GM06990 (cell line): ENCODE measurements at places on chromosomes 6 and 20.

- no peak for DNase-seq
Observed at GRCh38 chr20:10466325-10466724, 31.2 kb downstream of the SLX4IP start.

- DNase-seq: no peak
Observed at GRCh38 chr6:111973118-111973761, 80.7 kb upstream of the CCN6 start.

DNA sequence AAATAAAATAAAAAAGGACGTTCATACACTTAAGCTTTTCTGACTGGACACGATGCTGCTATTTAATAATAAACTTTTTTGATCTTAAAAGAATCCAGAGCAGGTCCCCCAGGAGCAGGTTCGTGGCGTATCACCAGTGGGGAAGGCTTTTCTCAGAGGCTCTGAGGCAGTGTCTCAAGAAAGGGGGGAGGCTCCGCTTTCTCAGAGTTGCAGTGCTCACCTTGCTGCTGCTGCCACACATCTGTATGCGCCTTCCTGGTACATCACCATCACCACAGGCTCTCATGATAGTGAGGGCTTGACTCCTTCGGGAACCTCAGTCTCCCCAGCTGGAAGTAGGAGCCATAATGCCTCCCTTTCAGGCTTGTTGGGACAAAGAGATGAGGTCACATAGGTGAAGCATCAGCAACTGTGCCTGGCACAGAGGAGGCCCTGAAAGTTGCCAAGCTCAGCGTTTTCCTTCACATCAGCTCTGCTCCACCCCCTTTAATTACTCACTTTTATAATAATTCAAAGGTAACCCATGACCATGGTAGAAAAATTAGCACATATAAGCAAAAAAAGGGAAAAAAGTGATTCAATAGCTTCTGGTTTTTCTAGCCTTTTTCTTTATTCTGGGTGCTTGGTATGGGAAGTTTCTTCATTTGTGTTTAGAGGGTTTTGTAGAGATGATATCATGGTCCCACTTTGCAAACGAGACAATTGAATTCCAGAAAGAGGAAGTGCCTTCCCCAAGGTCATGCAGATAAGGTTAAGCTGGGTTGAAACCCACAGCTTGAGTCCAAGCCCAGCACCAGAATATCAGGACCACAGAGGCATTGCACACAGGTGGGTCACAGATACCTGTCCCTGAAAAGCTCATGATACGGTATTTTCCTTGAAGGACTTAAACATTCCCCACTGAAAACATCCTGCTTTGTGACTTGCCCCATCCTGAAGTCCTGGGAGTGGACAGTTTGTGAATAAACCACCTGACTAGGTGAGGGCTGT is 24.5 kb downstream of the SRSF3 start:
- DNase-seq: no peak

DNA sequence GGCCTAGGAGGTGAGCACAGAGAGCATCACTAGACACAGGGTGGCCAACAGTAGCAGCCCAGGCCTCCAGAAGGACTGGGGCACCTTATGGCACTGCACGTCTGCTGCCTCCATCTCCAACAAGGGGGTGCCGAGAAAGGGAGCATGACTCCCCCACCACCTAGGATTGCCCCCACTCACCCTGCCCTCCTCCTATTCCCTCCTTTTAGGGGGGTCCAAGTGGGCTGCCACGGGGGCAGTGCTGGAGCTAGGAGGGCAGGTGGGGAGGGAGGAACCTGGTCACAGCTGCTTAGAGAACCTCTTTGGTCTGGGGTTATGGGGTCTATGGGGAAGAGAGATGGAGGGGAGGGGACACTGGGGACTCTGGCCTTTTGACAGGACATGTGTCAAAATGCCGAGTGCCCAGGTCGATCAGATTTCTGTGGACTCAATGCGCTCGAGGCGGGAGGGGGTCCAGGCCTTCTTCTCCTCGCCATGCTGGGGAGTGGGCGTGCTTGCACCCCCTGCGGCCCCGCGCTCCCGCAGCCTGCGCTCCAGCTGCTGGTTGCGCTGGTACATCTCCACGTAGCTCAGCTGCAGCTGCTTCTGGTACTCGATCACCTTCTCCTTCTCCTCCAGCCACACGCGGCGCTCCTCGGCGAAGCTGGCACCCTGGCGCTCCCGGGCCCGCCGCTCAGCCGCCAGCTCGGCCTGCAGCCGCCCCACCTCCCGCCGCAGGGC is 4.5 kb upstream of the FASTKD5 start:
- DNase-seq: no peak

GRCh38 chr20:49925901-49926454 is 10.2 kb upstream of the RNF114 start:
- no peak for DNase-seq

GRCh38 chr20:57400231-57400701 is 9.1 kb downstream of the RBM38 start:
- peak; percentile 54 for DNase-seq

GRCh38 chr6:88804701-88805100 is 158.7 kb downstream of the RNGTT start:
- DNase-seq: no peak

GRCh38 chr6:17397764-17398194 is 4.4 kb downstream of the CAP2 start:
- no peak for DNase-seq

- DNase-seq: no peak
Observed at GRCh38 chr6:4274382-4275082, 139.2 kb upstream of the ECI2 start.

- no peak for DNase-seq
Observed at GRCh38 chr6:82569022-82569421, 205.4 kb downstream of the TPBG start.

- DNase-seq: no peak
Observed at GRCh38 chr6:21663966-21664313, 70.4 kb downstream of the SOX4 start.

DNA sequence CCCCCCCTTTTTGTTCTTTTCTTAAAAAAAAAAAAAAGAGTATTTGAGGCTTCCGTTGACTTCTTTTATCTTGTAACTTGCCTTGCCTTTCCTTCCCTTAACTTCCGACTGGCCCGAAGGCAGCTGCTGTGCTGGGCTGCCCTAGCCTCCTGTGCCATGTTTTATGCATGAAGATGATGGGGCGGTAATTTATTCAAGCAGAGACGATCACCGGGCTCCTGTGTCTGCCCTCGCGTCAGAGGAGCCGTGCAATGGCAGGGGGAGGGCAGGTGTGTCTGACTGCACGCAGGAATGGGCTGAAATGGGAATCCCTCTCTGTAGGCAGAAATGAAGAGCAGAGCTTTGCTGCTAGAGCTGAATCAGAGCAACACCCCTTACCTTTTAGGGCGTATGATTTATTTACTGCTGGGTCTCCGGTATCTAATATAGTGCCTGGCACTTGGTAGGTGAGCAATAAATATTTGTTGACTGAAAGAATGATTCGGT is 106.3 kb upstream of the RIPOR2 start:
- DNase-seq: peak; percentile 56

GRCh38 chr6:33958526-33959328 is 154.9 kb upstream of the MLN start:
- no peak for DNase-seq
